Stromal cell of bone marrow (primary cell): ENCODE measurements at places on chromosomes 3 and 15.

- peak; percentile 88 for DNase-seq
Observed at GRCh38 chr15:88982304-88982945, 69.2 kb upstream of the MFGE8 start.

- DNase-seq: no peak
Observed at GRCh38 chr3:14286887-14287500, 108.4 kb downstream of the LSM3 start.

- peak; percentile 25 for DNase-seq
Observed at GRCh38 chr3:53776494-53777101, 69.6 kb downstream of the CHDH start.

- DNase-seq: peak; percentile 47
Observed at GRCh38 chr3:88742106-88742505, 365.3 kb upstream of the EPHA3 start.

- DNase-seq: no peak
Observed at GRCh38 chr15:49506341-49506740, 83.3 kb downstream of the FGF7 start.
